ENCODE measurements at places on chromosomes 11 and 22.
A peak's percentile ranks its signal among the peaks of the same experiment; 100 is the strongest.

- DNase-seq = no peak
Observed at GRCh38 chr22:49108636-49109315, 718.9 kb downstream of the BRD1 start.

- no peak for DNase-seq
Observed at GRCh38 chr22:31138126-31138525, 2.2 kb downstream of the PLA2G3 start.

DNA sequence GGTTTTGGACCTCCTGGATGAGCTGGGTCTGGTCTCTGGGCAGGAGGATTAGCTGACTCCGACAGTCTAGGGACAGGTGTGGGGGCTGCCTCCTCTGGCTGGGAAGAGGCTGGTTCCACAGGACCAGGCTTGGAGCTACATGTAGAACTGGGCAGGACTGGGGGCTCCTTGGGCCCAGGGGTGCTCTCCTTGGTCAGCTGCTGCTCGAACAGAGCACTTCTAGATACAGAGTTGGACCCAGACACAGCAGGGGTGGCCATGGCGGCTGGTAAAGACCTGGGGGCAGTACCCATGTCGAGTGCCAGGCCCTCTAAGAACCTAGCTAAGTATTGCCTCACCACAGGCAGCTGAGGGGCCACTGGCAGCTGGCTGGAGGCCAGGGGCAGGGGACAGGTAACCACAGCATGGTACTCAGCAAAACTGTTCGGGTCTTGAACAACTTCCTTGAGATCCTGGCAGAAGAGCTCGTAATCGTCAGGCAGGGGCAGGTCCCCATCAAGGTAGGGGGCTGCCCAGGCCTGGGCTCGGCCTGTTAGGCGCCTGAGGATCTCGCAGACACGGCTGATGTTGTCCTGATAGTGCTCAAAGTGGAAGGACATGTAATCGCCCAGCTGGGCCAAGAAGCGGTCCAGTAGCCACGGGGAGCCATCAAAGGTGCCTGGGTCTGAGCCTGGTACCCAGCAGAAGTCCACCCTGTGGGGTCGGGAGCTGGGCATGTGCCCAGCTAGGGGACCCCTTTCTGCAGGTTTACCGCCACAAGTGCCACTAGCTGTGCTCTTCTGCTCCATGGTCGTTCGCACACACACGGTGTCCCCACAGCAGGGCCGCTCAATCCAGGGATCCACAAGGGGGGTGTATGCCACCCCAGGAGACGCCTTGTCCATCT, 3.1 kb downstream of the GNB1L start:
- DNase-seq = no peak

GRCh38 chr11:130633466-130633865, 185.0 kb downstream of the ADAMTS15 start:
- no peak for DNase-seq

DNA sequence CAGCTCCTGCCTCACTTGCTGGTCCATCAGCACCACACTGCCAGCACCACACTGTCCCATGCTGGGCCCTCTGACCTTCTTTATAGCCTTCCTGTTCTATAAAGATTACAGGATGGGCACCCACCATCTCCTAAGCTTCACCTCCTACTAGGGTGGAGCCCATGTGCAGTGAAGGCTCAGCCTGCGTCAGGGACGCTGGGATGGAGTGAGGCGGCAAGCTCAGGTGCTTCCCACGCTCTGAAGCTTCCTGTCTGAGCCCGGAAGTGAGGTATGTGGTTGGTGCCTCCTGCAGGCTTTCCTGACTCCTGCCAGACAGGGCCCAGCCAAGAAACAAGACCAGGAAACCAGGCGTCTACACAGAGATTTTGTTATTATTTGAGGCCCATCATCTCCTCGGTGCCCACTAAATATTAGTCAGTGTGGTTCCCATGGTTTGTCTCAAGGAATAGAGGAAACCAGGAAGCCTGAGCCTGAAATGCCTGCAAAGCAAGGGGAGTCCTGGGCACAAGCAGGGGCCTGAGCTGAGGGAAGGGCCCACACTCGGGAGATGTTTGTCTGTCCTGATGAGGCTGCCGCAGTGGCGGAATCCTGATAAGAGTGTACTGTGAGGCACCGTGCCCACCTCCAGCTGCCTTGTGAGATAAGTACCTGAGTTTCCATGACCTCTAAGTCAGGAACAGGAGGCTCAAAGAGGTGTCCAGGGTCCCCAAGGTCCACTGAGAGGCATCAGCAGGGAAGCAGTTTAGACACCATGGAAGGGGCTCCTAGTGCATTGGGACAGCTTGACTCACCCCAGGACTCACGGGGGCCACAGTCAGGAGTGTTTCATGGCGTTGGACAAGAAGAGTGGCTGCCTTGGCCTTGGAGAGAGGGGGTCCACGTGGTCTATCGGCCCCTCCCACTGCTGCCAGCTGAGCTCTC, 22.0 kb downstream of the RSPH14 start:
- DNase-seq = peak; percentile 22

DNA sequence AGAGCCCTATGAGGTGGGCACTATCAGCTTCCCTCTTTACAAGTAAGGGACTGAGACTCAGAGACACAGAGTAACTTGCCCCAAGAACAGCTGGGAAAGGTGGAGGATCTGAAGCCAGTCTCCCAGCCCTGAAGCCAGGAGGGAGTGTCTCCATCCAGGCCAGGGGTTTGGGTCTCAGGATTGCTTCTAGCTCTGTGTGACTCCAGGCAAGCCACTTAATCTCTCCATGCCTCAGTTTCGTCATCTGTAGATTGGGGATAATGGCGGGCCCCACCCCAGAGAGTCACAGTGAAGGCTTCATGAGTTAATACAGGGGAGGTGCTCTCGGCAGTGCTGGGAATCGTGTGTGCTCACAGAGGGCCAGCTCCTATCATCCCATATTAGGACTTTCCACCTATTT, 10.5 kb downstream of the MAP4K2 start:
- DNase-seq = no peak

GRCh38 chr22:20465759-20466077, 28.1 kb upstream of the SCARF2 start:
- DNase-seq = no peak

- no peak for DNase-seq
Observed at GRCh38 chr11:63869171-63869591, 30.3 kb downstream of the MARK2 start.

- DNase-seq = no peak
Observed at GRCh38 chr11:80194016-80194415, 753.2 kb upstream of the TENM4 start.
